ENCODE measurements at places on chromosomes 4 and X. TPM values are rescaled to one million over a fixed set of nuclear protein-coding genes. Genes with fewer than 3 reads are reported as not detected.
A peak's percentile ranks its signal among the peaks of the same experiment; 100 is the strongest.

Gene TNIP3
- 0.32 TPM for total RNA-seq

Gene RAP1GDS1
- total RNA-seq: 78.6 TPM

Gene PABPC4L
- total RNA-seq: 12.2 TPM

Gene TSC22D3
- 25.8 TPM for total RNA-seq

Gene POF1B
- not detected for total RNA-seq

Gene YIPF6
- 43.2 TPM for total RNA-seq

Gene CRLF2
- total RNA-seq: not detected

DNA sequence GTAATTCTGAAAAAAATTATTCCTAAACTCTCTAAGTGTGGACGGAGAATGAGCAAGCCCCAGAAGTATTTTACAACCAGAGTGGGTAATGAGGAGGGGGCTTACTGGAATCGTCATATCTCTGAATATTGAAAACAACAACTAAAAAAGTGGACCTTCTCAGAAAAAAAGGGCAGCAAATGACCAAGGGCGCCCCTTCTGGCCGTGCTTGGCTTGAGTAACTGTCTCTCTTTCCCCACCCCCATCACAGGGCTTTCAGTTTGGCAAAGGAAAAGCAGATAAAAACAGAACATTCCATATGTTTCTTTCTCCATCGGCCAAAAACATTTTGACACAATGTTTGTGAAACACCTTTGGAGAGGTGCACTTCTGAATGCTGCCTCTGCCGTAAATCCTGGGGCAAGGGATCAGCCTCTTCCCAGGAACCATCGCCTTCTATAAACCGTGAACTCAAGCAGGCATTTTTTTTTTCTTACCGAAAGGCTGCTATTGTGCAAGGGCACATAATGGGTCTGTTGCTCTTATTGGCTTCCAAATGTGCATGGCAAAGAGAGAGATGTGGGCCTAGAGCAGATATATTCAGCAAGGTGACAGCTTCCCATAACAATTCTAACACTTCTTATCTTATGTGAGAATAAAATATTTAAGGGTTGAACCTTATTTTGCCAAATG is 115.4 kb downstream of the PARM1 start:
- no peak for DNase-seq

DNA sequence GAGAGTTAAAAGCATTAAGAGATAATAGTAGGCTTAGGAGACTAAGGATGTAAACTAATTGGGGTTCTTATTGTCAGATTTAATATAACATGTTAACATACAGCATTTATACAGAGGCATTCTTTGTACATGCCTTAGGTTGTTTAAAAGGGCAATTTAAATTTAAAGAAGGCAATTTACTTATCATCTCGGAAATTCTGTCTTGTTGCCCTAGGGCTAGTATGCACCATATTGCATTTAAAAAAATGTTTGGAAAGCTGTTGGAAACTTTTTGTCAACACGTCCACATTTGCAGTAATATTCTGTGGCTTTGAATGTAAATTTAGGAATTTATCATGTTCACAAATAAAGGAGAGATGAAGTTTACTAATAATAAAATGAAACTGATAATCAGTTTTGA is 25.5 kb downstream of the GALNT7 start:
- no peak for DNase-seq

- DNase-seq: no peak
Observed at GRCh38 chr4:6557856-6558255, 17.1 kb upstream of the MAN2B2 start.

DNA sequence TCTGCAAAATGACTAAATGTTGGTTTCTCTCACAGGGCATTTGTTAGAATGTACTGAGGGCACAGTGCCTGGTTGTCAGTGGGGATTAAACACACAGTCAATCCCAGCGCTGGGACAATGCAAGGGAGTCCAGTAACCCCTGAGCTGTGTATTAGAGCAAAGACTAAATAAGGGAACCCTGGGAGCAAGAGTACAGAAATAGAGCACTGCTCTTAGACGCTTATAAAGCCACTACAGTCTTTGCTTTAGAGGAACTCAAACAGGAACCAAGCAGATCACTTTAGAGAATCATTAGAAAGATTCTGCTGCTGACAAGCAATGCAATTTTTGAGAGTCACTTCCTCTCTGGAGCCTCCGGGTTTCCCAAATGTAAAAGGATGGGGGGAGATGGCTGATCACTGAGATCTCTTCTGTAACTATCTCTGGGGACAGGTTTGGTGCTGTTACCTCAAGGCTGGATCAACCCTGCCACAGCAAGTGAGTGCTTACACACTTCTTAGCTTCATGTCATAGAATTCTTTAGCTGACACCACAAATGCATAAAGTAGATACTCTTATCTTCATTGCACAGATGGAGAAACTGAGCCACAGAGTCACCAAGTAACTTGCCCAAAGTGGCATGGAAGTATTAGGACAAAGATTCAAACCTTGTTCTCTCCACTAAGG is 137.8 kb upstream of the CPEB2 start:
- no peak for DNase-seq

GRCh38 chrX:7145454-7145853 is 2.1 kb upstream of the STS start:
- DNase-seq: peak; percentile 32

DNA sequence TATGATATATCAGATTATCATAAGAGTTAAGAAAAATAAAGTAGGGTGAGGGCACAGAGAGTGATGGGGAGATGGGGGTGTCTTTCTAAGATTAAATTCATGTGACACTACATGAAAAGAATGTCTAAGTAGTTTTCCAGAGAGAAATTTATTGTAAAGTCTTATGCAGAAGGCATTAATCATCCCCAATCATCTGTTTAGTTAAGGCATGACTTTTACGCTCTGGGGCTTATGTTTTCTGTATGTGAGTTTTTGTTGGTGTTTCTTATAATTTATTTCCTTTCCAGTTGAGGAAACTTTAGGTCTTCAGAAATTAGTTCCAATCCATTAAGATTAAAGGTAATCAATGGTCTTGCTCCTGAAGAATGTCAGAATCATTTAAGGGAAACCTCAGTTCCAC is 383.0 kb upstream of the GALNT7 start:
- DNase-seq: no peak

DNA sequence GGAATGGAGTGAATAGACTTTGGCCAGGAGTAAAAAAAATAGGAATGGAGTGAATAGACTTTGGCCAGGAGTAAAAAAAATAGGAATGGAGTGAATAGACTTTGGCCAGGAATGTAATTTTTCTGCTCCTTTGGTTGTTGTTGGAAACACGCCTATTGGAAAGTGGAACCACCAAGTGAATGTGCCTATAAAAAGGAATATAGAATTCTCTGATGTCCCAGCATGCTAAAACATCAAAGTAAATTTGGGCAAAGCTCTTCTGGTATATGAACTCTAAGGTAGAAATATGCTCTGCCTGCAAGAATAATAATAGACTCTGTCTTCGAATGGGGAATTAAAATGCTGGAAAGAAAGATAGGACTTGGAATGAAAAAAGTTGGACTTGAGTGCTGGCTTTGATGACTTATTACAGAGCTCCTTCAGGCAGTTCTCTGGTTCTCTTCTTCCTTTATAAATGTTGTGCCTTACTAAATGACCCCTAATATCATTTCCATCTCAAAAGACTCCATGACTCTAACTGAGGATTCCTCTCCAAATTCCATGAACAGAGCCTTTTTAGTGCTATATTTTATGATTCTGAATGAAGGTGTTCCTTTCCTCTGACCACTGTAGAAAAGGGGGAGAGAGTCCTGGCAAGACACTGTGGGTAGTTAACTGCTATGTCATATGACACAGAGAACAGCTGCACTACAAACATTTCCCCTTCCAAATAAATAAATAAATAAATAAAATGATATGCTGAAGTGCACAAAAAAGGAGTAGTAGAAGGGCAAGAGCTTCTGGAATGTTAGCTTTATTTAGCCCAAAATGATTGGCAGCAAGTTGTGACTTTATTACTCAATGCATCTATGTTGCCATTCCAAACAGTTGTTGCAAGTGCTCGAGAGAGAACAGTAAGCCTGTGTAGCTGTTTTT is 13.5 kb upstream of the GBA3 start:
- peak; percentile 10 for DNase-seq

- DNase-seq: no peak
Observed at GRCh38 chrX:130418740-130419139, 17.0 kb downstream of the RBMX2 start.

GRCh38 chrX:149037281-149037870 is 467.7 kb downstream of the IDS start:
- no peak for DNase-seq

DNA sequence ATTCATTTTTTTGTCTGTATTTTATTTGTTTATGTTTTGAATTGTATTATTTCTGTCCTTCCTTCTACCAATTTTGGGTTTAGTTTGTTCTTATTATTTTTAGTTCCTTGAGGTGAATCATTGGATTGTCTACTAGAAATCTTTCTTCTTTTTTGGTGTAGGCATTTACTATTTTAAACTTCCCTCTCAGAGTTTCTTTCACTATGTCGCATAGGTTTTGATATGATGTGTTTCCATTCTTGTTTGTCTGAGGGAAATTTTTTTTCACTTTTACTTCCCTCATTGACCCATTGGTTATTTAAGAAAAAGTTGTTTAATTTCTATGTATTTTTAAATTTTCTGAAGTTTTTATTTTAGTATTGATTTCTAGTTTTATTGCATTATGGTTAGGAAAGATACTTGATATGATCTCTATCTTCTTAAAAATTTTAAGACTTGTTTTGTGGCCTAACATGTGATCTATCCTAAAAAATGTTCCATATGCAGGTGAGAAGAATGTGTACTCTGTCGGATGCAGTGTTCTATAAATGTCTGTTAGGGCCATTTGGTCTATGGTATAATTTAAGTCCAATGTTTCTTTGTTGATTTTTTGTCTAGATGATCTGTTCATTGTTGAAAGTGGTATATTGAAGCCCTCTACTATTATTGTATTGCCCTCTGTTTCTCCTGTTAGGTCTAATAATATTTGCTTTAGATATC is 68.8 kb downstream of the IL15 start:
- DNase-seq: no peak

DNA sequence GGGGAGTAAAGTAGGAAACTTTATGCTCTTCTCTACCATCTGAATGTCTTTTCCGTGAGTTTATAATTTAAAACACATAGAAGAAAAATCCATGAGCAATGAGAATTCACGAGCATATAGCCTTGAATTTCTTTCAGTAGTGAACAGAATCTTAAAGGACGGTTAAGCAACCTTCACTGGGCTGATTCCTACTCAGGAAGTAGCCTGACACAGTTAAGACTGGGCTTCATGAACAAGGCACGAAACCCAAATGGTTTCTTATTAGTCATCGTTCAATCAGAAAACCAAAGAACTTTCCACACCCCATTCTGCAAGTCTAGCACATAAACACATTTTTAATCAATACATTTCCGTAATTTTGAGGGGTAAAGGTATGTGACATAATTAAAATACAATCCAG is 95.8 kb downstream of the SH3KBP1 start:
- peak; percentile 34 for DNase-seq

- peak; percentile 43 for DNase-seq
Observed at GRCh38 chr4:100895556-100896197, 377.9 kb upstream of the EMCN start.

GRCh38 chrX:134711135-134711921 is 53.1 kb upstream of the PLAC1 start:
- peak; percentile 48 for DNase-seq

GRCh38 chrX:132532913-132533312 is 44.1 kb upstream of the MBNL3 start:
- DNase-seq: peak; percentile 93

- DNase-seq: no peak
Observed at GRCh38 chrX:106863697-106864096, 39.4 kb downstream of the RIPPLY1 start.

GRCh38 chrX:139826065-139827044 is 106.5 kb downstream of the ATP11C start:
- peak; percentile 38 for DNase-seq

DNA sequence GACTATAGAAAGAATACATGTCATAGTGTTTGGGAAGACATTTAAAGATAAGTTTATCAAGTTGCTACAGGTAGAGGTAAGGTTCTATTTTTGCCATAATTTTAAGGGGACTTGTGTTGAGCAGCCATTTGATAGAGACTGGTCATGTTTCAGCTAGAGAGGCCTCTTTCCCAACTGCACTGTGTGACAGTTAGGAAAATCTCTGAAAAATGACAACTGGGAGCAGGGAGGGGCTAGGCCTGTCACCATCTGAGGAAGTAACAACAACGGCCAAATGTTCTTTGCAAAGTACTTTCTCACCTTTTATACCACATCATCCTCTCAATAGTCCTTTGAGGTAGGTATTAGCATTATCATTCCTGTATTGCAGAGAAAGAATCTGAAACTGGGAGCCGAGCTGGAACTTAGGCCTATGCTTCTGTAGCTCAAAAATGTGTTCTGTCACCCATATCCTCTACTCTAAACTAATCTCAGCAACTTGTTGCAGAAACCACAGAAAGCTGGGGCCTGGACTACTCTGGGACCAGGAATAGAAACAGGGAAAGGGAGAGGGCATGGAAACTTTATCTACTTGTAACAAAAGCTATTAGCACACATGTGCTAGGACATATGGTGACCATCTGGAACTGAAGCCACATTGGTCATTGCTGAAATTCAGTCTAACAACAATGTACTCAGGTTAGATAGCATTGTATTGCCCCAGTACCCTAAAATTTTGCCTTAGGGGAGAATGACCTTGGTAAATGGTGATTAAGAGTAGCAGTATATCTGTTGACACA is 198.9 kb downstream of the MID1IP1 start:
- DNase-seq: peak; percentile 69

Data from fibroblast of villous mesenchyme (primary cell).